ENCODE measurements at places on chromosomes 16 and 17. TPM values are rescaled to one million over a fixed set of nuclear protein-coding genes. Genes with fewer than 3 reads are reported as not detected.

The MYO1C gene
- 158 TPM for total RNA-seq

GRCh38 chr16:77117707-77118106 is 73.3 kb upstream of the MON1B start:
- no peak for DNase-seq

- DNase-seq, result no peak
Measured at GRCh38 chr17:71791311-71791710, 329.5 kb upstream of the SOX9 start.

DNA sequence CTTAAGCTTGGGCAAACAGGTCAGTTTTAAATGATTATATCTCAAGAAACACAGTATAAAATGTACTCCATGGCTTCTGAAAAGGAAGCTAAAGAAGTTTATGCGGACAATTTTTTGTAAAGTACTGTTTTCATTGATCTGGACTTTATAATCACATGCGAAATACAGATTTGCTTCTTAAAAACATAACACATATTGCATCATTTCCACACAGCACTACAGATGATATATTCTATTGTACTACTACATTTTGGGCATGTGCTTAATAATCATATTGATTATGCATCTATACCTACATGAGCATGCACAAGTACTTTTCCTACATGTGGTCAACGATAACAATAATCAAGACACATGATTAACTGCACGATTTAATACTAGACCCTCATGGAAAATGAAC is 22.5 kb downstream of the TRIM37 start:
- no peak for DNase-seq

The GRAP gene
- total RNA-seq, result 1.3 TPM

DNA sequence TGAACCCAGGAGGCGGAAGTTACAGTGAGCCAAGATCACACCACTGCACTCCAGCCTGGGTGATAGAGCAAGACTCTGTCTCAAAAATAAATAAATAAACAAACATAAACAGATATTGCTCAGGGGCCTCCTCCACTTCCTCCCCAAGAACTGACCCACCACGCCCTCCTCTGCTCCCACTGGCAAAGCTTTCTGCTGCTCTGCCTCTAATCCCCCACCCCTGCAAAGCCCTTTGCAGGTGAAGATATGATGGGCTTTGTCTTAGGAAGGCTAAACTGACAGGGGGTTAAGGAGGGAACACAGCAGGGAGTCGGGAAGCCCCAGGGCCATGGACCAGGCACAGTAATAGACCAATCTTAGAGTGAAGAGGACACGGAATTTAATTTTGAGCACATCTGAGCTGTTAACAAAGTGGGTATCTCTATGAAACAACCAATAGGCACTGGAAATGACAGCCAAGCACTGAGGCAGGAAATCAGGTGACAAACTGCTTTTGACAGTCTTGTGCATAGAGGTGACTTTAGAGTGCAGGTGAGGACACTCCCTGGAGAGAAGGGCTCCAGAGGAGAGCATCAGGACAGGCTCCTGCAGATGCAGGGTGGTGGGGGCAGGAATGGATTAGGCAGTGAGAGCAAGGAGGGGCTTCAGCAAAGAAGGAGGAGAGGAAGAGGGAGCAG is 6.4 kb upstream of the CD300LD start:
- no peak for DNase-seq
